Tracheal epithelial cell (primary cell): ENCODE measurements at places on chromosomes 13 and 19. TPM values are rescaled to one million over a fixed set of nuclear protein-coding genes. Genes with fewer than 3 reads are reported as not detected.

The ATXN8OS gene
- total RNA-seq, result not detected in 2 replicates

The SNRPD2 gene
- total RNA-seq, result 284 and 297 TPM in 2 replicates

The GARIN5A gene
- total RNA-seq, result 0.21 TPM in 1 of 2 replicates, not detected in the other

The ARL11 gene
- under 0.01 and 0.24 TPM in 2 replicates for total RNA-seq

The SKA3 gene
- total RNA-seq, result 3.8 and 6.0 TPM in 2 replicates
